ENCODE measurements at places on chromosomes 1 and 21.
A peak's percentile ranks its signal among the peaks of the same experiment; 100 is the strongest.

DNA sequence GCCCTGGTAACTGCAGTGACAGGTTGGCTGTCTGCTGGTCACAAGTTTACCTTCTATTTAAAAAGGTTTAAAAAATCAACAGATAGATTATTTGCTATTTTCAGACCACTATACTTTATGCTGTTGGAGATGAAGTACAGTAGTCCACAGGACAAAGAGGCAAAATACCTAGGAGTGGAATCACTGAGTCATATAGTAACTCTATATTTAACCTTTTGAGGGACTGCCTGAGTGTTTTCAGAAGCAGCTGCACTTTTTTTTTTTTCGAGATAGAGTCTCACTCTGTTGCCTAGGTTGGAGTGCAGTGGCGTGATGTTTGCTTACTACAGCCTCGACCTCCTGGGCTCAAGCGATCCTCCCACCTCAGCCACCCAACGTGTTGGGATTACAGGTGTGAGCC, 11.7 kb downstream of the CNIH4 start:
- DNase-seq, result no peak

DNA sequence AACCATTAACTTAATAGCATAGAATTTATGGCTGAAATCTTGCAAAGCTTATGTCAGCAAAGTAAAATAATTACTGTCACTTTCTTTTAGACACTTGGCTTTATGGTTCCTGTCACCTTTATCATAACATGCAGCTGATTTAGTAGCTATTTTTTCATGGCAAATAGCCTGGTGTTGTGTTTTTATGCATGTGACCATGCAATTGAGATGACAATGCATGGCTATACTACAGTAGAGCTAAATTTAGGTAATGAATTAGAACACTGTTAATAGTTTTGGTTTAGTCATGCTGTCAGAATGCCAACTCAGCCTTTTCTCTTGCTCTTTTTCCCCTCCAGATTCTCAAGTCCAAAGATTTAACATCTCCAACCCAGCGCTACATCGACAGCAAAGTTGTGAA, 88.6 kb downstream of the TGFB2 start:
- DNase-seq, result no peak

DNA sequence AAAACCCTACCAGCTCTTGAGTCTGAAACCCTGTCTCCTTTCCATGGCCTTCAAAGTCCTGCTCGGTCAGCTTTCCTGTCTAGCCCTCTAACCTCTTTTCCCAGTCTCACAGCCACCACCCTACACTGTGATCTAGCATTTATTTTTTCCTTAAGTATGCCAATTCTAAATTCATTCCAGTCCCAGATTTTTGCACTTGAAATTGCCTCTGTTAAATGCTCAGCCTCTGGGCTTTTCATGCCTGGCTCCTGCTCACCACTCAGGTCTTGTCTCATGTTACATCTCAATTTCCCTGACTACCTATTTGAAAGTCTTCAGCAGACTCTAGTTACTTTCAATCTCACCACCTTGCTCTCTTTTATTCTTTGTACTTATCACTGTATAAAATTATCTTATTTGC, 176.2 kb downstream of the ADGRL4 start:
- no peak for DNase-seq

DNA sequence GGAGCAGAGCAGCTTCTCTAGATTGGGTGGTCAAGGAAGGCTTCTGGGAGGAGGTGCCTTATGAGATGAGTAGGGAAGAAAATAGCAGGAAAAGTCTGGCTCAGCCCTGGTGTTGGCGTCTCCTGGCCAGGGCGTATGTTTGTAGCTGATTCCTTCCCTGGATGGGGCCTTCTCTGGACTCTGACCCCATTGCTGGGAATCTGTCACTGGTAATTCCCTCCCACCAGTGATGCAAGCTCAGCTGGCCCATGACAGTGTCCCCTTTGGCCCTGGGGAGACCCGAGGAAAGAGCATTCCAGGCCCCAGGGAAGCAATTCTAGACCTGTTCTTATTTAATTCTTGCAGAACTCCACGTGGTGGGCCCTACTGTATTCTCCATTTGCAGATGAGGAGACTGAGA, 20.7 kb downstream of the IGSF21 start:
- DNase-seq, result no peak

GRCh38 chr1:38275960-38276359, 229.4 kb upstream of the POU3F1 start:
- no peak for DNase-seq

DNA sequence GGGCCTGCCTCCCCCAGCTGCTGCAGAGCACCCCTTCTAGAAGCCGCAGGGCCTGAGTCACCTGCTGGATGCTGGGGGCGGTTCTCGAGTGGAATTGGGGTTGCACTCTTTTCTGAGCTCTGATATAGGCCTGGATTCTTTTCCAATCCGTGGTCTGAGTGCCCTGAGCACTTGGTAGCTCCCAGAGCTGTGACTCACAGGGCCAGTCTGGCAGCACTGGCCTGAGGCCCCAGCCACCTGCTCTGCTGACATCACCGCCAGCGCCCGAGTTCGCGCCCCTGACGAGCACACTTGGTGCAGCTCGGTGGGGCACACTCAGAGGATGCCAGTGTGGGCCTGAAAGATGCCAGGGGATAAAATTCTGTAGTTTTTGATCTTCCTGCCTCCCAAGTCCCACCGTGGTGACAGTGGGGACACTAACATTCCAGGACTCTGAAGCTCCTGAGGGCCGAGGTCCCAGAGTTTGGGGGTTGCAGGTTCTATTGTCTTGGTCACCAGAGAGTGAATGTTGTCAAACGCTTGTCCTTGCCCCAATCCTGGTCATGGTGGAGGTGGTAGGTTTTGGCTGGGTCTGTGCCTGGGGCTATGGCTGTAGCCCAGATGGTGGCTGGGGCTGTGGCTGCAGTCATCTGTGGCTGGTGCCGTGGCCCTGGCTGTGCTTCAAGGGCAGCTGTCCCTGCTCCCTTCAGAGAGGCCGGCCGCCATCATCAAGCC, 74.6 kb downstream of the OBSCN start:
- DNase-seq, result no peak

DNA sequence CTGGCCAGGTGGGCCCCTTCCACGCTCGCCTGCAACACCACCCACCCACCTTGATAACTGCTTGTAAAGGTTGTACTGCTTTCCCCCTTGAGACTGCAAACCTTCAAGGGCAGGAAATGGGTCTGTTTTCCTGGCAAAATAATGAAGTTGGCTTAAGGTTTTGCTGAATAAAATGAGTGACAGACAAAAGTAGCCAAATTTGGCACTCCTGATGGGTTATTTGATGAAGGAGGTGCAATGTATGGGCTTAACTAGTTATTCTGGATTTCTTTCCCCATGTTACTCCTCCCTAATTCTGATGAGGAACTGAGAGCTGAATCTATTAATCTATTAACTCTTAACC, 14.6 kb upstream of the HLCS start:
- DNase-seq, result no peak

DNA sequence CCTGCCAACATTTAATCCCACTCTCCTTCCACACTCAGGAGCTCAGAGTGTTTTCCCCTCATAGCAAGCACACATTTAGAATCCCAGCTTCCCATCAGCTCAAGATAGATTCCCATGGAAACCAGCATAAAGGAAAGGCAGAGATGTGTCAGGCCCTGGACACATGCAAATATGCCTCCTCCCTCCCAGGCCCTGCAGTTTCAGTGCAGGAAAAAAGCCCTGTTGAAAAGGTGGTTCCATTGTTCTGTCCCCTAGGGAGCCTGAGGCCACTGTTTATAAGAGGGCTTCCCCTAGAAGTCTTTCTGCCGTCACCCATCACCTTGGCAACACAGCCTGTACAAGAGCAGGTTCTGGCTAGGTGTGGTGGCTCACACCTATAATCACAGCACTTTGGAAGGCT, 3.6 kb downstream of the CACNA1S start:
- no peak for DNase-seq

DNA sequence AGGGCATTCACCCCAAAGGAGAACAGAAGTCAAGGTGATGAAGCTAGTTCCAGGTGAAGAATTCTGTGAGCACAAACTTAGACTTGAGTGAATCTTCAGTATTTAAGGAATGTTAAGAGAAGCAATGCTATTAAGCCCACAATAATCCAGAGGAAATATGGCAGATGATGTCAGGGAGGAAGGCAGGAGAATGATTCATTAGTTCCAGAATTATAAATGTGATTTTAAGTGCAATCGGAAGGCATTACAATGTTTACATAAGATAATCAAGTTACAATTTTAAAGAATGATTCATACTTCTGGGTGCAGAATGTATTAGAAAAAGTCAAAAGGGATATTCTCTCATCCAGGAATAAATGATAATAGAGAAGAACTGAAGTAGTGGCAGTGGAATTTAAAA, 545.2 kb upstream of the BRINP3 start:
- DNase-seq, result no peak

DNA sequence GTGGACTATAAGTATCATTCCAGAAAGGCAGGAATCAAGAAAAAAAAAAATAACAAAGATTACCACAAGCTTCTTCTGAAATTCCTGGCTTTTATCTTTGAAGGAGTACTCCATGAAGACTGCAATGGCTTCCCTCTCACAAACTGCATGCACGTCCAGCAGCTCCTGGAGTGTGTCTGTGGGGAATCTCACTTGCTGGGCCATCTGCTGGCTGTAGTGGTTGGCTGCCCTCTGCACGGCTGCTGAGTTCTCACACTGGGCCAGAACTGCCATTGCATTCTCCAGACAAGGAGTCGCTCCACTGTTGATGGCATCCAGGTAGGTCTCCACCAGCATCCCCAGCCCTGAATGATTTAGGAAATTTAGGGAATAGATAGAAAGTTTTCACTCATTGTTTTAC, 23.3 kb upstream of the GBP2 start:
- DNase-seq, result peak; percentile 18

Data from nephron progenitor cell (in vitro differentiated cells).